ENCODE measurements at places on chromosomes 13 and 19.
A peak's percentile ranks its signal among the peaks of the same experiment; 100 is the strongest.

DNA sequence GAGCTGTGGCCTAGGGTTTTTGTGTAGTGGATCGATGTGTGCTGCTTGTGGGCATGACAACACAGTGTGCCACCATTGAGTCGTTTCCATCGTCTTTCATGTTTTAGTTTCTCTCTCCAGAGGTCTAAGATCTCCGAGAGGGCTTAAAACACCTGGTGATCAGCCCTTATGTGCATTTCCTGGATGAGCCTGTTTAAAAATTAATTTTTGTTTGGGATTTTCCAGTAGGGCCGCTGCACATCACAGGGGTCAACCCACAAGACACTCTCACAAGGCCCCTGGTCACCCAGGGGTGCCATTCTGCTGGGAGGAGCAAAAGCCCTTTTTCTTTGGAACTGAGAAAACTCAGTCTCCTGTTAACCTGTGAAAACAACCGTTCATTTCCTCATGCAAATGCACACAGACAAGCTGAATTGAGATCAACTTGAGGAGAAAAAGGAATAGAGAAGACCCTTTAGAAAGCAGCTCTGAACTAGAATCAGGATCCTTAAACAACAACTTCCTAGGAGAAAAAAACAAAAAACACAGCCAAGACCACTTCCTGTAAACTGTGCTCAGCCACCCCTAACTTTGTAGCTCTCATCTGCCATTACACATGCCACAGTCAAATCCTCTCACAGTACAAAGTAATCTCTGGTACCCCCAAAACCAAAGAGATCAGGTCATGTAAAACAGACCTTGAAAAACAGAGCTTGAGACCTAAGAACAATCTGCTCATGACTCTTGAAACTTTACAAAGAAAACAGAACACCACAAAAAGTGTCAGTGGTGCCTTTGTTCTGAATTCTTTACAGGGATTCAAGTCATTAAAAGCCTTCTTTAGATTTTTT is 8.3 kb upstream of the MTRF1 start:
- no peak for DNase-seq

DNA sequence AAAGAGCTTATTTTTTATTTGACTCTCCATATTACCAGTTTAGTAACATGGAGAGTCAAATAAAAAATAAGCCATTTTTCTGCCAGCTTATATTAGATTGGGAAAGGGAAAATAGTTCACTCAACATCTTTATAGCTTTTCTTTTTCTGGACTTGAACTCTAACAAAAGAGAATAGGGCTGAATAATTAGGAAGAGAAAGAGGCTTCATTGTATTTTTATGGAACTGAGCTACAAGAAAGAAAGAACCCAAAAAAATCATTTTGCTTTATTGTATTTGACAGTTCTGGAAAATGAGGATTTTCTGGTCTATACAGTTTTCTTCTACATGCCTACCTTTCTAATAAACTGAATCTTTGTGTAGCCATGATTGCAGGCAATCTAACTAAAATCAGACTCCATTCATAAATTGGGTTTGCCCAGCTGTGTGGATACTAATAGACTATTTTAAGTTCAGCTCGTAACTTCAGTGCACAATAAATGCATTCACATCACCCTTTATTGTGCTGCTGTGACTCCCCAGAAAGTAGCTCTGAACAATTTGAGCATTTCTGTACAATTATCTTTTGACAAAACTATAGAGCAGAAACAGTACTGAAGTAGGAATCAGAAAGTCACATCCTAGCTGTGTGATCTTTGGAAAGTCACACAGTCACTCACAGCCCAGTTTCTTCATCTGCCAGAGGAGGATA is 115.3 kb downstream of the STOML3 start:
- DNase-seq, result no peak

DNA sequence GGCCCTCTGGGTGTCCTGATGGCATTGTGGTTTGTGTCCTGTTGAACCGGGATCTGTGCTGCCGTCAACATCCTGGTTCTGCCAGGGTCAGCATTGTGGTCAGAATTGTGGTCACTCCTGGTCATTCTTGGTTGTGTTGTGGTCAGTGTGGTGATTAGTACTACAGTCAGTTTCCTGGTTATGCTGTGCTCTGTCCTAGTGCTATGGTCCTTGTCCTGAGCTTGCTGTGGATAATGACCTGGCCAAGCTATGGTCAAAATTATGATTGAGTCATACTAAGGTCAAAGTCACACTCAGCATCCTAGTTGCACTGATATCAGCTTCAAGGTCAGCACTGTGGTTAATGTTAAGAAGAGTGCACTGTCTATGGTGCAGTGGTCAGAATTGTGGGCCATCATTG is 4.5 kb upstream of the OLFM2 start:
- no peak for DNase-seq

DNA sequence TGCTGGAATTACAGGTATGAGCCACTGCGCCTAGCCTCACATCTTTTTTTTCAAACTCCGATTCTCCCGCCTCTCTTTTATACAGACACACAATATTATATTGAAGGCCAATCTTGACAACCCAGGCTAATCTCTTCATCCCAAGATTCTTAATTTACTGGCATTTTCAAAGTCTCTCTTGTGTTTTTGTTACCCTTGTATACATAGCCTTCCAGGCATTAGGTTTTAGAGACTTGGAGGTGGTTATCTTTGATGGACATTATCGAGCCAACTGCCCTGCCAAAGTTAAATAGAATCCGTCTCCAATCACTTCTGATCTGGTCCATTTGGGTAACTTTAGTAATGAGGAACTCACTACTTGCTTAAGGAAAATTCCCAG is 14.4 kb upstream of the CYP2A7 start:
- DNase-seq, result no peak

GRCh38 chr13:112624602-112625430 is 36.9 kb upstream of the TUBGCP3 start:
- DNase-seq, result no peak

GRCh38 chr13:113974304-113975281 is 717 bp upstream of the C13orf46 start:
- no peak for DNase-seq

GRCh38 chr13:51005566-51005965 is 96.0 kb downstream of the RNASEH2B start:
- DNase-seq, result no peak

DNA sequence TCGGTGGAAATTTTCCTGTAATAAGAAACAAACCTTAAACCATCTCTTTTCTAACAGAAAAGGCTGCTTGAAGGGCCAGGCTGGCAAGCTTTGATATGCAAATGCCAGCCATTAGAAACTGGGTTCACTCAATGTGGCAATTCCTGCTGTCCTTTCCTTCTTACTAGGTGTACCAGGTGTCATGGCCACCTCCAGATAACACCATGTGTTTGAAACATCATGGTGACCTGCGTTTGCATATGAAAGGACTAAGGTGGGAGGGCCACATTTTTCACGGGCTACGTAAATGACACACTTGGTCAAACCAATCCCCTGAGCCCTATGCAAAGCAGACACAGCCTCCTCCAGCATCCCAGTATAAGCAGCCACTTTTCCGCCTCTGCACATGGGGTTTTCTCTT is 789.1 kb upstream of the SLITRK5 start:
- no peak for DNase-seq

GRCh38 chr13:85500696-85501256 is 298.4 kb downstream of the SLITRK6 start:
- DNase-seq, result no peak

DNA sequence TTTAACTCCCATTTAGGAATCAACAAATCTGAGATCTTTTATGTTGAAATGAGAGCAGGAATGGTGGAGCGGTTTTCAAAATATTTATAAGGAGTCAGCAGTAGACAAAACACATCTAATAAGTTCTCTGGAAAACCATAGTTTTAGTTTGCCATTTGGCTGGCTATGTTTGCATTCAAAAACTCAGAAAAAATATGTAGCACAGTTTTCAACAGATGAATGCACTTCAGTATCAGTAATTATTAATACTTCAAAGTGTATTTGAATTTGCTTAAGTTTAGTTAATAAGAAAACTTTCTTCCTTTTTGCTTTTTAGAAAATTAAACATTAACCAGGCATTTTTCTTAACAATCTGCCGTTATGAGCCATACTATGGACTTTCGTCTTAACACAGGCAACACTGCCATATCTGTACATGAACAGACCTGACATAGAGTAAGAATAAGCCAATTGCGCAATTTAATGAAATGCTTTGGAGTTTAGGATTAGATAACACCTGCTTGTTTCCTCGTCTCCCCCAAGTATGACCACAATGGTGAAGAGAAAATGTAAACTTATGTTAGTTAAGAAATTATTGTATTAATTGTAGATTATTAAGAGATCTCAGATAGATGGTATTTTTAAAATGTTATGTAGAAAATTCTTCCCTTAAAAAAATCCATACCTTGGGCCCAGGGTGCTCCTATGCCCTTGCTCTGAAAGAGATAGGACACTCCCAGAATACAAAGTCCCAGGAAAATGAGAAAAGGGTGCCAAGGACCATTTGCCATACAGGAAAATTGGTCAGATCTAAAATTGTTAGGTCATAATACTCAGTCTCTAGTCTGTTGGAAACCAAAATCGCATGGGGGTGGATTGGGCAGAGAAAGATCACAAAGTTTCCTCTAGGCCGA is 552.3 kb upstream of the ARGLU1 start:
- no peak for DNase-seq

- DNase-seq, result no peak
Measured at GRCh38 chr19:33447336-33448158, 74.0 kb downstream of the CEBPG start.

DNA sequence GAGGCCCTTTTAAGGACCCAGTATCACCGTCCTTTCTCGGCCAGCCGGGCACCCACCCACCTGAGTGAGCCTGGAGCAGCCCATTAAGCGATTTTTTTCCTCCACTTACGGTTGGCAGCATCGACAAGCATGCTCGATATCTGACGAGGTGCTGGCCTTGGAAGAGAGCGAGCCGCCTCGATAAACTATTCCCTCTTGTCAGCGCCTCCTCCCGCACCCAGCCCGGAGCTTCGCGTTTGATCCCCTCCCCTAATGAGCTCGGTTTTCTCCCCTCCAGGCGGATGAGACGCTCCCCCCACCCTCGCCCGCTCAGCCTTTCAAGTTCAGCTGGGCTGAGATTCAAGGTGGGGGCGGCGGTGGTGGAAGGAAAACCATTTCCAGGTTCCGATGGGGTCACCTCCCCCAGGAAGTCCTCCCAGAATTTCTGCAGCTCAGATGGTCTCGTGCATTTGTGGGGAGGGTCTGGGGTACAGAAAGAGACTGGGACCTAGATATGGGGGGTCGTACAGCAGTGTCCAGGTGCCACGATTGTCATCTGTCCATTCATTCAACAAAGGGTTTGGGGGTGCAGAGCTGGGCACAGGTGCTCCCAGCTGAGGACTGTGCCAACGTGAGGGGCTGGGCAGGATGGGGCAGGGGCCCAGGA is 18.9 kb upstream of the ONECUT3 start:
- no peak for DNase-seq

DNA sequence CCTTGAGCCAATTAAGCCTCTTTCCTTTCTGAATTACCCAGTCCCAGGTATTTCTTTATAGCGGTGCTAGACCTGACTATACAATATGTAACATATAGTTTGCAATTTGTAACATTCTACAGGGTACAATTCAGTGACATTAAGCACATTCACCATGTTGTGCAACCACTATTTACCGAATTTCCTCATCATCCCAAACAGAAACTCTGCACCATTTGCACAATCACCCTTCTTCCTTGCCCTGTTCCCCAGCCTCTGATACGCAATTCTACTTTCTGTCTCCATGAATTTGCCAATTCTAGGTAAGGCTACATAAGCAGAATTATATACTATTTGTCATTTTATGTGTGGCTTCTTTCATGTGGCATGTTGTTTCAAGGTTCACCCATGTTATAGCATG is 13.7 kb upstream of the SIGLEC10 start:
- no peak for DNase-seq

GRCh38 chr13:23086968-23087623 is 93.7 kb upstream of the SGCG start:
- no peak for DNase-seq

DNA sequence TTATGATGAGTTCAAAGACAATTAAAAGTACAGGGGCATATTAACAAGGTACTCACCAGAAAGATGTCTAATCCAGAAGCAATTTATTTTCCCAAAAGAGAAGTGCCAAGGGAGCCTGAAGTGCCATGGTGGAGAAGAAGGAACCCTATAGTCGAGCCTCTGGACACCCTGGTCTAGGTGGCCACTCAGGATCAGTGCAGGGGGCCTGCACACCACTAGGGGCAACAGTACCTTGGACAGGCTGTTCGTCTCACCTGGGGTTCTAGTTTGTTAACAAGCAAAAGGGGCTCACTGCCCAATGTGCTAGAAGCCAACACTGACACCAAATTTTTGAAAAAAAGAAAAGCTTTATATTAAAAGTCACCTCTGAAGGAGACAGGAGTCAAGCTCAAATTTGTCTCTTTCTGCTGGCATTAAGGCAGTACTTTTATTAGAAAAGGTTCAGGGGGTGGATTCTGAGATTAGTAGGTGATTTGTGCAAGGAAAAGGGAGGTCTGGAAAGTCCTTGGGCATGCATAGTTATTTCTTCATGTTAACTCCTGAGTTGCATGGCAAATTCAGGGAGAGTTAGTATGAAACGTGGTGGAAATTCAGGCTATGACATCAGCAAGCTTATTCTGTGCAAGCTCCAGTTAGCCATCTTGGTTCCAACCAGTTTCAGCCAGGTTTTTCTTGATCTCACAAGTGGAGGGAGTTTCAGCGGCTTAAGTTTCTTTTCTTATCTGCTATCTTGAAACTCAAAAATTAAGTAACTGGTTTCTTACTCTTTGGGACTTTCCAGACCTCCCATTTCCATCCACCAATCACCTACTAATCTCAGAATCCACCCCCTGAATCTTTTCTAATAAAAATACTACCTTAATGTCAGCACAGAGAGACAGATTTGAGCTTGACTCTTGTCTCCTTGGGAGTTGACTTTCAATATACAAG is 884 bp upstream of the CBY2 start:
- DNase-seq, result peak; percentile 49

GRCh38 chr13:30884543-30884942 is 21.5 kb upstream of the MEDAG start:
- DNase-seq, result no peak
